ENCODE measurements at places on chromosomes 16 and 17. TPM values are rescaled to one million over a fixed set of nuclear protein-coding genes. Genes with fewer than 3 reads are reported as not detected.

The TMEM11 gene
- total RNA-seq = 21.4 TPM

The GINS3 gene
- 5.3 TPM for total RNA-seq

The HOXB1 gene
- total RNA-seq = not detected

DNA sequence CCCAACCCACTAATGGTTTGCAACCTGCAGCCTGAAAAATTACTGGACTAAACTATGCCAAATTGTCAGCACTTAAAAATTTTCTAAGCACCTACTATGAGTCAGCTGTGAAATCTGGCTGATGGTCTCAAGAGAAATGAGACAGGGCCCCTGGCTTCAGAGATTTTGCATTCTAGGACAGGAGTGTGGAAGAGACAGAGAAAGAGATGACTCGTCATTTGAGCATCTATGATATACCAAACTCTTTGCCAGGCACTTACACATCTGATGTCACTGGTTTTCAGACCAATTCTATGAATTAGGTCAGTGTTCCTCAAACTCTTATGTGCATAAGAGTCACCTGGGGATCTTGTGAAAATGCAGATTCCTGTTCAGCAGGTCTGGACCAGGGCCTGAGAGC, 44.4 kb downstream of the CLEC19A start:
- no peak for DNase-seq

DNA sequence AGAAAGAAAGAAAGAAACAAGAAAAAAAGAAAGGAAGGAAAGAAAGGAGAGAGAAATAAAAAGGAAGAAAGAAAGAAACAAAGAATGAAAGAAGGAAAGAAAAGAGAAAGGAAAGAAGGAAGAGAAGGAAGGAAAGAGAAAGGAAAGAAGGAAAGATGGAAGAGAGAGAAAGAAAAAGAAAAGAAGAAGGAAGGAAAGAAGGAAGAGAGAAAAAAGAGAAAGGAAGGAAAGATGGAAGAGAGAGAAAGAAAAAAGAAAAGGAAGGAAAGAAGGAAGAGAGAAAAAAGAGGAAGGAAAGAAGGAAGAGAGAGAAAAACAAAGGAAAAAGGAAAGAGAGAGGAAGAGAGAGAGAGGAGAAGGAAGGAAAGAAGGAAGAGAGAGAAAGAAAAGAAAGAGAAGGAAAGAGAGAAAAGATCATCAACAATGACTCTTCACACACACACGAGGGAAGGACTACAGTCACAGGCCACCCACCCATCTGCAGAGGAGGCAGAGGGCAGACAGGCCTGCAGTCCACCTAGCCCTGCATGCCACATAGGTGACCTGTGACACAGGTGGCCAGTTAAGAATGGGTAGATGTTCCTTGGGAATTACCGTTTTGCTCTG, 23.9 kb downstream of the VWA3A start:
- no peak for DNase-seq
